RCC 7860 (cell line): ENCODE measurements at places on chromosomes 12 and 14.

DNA sequence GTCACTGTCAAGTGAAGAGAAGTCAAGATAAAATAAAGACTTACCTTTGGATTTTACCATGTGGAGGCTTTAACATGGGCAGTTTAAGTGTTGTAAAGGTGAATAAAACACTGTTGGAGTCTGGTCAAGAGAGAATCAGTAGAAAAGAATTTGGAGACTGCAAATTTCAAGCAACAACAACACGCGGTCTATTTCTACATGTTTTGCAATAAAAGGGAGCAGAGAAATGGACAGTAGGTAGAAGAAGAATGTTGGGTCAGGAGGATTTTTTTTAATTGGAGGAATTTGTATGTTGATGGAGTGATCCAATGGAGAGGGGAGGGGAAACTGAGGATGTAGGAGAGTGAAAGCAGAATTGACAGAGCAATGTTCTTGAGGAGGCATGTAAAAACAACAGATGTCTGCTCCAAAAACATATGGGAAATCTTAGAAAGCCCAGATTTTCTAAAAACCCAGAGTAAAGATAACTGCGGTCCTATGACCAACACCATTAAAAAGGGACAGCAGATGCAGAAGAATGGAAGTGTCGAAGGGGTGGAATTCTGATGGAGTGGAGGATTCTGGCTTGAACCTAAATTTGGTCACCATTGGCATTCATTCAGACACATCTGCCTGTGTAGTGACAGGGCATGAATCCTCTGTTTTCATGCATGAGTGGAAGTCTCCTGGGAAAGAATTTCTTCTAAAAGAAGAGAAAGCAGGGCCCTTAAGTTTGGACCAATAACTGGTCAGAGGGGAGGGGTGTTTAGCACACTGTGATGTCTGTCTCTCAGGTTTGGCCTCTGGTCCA is 68.0 kb upstream of the OSBPL8 start:
- no peak for DNase-seq

- DNase-seq, result no peak
Measured at GRCh38 chr14:83071888-83072501, 1538.3 kb upstream of the SEL1L start.

- no peak for DNase-seq
Measured at GRCh38 chr12:6074427-6074826, 50.0 kb downstream of the VWF start.

GRCh38 chr12:48021485-48022179 is 17.4 kb upstream of the COL2A1 start:
- no peak for DNase-seq

GRCh38 chr12:95857156-95857555 is 1.6 kb upstream of the SNRPF start:
- no peak for DNase-seq

DNA sequence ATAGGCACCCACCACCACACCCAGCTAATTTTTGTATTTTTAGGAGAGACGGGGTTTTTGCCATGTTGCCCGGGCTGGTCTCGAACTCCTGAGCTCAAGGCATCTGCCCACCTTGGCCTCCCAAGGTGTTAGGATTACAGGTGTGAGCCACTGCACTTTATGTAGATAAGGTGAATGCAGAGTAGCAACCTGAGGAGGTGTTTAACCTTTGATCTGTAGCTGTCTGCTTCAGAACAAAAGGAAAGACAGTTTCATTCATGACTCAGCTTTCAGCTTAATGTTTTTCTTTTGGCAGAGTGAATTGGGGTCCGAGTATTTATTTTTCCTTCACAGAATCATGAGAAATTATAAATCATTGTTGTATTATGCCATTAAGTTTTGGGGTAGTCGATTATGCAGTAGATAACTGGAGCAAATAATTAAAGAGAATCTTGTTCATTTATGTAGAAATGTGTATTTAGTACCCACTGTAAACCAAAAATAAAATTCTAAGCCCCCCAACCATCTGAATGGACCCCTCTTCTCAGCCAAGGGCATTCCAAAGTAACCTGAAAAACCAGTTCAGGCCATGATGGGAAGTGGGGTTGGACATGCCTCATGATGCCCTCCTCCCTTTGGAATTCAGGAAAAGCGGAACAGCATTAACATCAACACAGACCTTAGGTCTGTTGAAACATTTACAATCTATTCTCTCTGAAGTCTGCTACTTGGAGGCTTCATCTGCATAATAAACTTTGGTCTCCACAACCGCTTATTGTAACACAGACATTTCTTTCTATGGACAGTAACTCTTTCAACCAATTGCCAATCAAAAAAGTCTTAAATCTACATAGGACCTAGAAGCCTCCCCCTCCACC is 10.7 kb upstream of the STX2 start:
- DNase-seq, result no peak

GRCh38 chr12:81958406-81958805 is 199.3 kb upstream of the PPFIA2 start:
- no peak for DNase-seq
